ENCODE measurements at places on chromosomes 16 and 17.
A peak's percentile ranks its signal among the peaks of the same experiment; 100 is the strongest.

GRCh38 chr17:9217151-9218056 lies 196.1 kb downstream of the NTN1 start:
- H3K27me3 ChIP-seq: peaks cover 35% of the 10 kb centered on the region
- H3K27ac ChIP-seq: no peak overlapping the region

GRCh38 chr17:28144019-28144418 lies 101.5 kb downstream of the NLK start:
- H3K4me3 ChIP-seq: no peak overlapping the region

GRCh38 chr16:86961171-86961601 lies 356.0 kb downstream of the C16orf95 start:
- no peak for DNase-seq
- H3K4me3 ChIP-seq: no peak overlapping the region
- no peaks in the 10 kb centered on the region for H3K4me1 ChIP-seq
- no peak overlapping the region for H3K27ac ChIP-seq
- no peaks in the 10 kb centered on the region for H3K36me3 ChIP-seq

DNA sequence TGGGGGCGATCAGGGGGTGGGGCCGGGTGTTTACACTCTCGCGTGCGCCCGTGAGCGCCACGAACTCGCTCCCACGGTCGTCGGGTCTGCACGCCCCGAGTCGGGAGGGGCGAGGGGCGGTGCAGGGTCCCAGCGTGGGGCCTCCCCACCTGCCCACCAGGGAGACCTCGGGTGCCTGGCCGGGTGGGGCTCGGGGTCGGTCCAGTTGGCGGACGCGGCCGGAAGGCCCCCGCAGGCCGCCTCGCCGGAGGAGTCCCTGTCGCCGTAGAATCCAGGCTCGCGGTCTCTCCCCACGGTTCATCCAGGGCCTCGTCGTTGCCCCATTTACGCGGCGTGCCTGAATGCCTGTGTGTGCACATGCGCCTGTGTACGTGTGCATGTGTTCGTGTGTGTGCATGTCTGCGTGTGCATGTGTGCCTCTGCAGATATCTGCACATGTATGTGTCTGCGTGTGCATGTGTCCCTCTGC lies 510 bp upstream of the RAB40B start:
- peaks cover 14% of the 10 kb centered on the region for H3K4me1 ChIP-seq
- H3K27ac ChIP-seq: no peak overlapping the region
- peak overlapping the region; percentile 80 for H3K4me3 ChIP-seq
- no peaks in the 10 kb centered on the region for H3K27me3 ChIP-seq
- DNase-seq: no peak

DNA sequence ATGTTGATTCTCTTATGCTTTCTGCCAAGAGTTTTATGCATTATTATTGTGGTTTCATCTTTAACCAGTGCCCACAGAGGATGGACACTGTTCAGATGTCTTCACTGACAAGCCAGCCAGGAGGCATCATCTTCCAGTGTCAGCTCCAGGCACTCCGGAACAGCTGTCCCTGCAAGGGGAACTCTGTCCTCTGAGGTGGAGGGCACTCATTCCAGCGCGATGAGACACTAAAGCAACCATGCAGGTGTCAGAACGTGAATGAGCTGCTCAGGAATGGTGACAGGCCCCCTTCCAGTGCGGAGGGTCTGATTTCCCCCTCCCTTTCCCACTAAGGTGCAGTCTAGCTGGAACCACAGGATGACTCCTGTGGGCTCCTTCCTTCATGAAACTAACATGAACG lies 117.5 kb downstream of the NOG start:
- no peak overlapping the region for H3K27ac ChIP-seq
- H3K27me3 ChIP-seq: peaks cover 6% of the 10 kb centered on the region
- no peaks in the 10 kb centered on the region for H3K36me3 ChIP-seq
- H3K4me1 ChIP-seq: no peaks in the 10 kb centered on the region

DNA sequence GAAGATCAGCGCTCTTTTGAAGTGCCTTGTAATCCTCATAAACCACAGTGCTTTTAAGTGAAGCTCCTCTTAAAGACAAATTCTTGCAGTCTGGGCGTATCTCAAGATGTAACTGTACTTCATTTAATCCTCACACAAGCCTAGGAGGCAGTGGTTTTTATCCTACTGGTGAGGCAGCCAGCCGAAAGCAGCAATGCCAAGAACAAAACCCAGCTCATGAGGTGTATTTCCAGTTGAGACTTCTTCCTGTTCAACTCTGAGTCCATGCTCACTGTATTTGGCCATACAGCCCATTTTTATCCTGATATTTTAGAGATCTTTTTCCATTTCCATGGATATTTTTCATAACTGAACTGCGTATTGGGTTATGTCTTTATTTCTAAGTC lies 13.7 kb downstream of the CTRB2 start:
- peaks cover 50% of the 10 kb centered on the region for H3K27me3 ChIP-seq
- no peak overlapping the region for H3K27ac ChIP-seq
- H3K4me3 ChIP-seq: no peak overlapping the region
- no peak for DNase-seq

GRCh38 chr16:85308611-85309540 lies 196.6 kb upstream of the CIBAR2 start:
- H3K4me3 ChIP-seq: no peak overlapping the region
- H3K4me1 ChIP-seq: peaks cover 14% of the 10 kb centered on the region
- no peak overlapping the region for H3K27ac ChIP-seq
- peaks cover 29% of the 10 kb centered on the region for H3K27me3 ChIP-seq

GRCh38 chr17:69828087-69828486 lies 246.9 kb upstream of the KCNJ16 start:
- H3K36me3 ChIP-seq: no peaks in the 10 kb centered on the region
- H3K4me1 ChIP-seq: no peaks in the 10 kb centered on the region
- DNase-seq: no peak
- H3K4me3 ChIP-seq: no peak overlapping the region

- peaks cover 7% of the 10 kb centered on the region for H3K36me3 ChIP-seq
- no peaks in the 10 kb centered on the region for H3K4me1 ChIP-seq
- no peak overlapping the region for H3K4me3 ChIP-seq
- H3K27ac ChIP-seq: no peak overlapping the region
- no peaks in the 10 kb centered on the region for H3K27me3 ChIP-seq
Measured at GRCh38 chr17:15490634-15491261, 23.3 kb upstream of the CDRT4 start.

GRCh38 chr17:69574257-69575197 lies 160.0 kb downstream of the MAP2K6 start:
- H3K27me3 ChIP-seq: peaks cover 32% of the 10 kb centered on the region
- DNase-seq: no peak
- no peaks in the 10 kb centered on the region for H3K36me3 ChIP-seq
- H3K4me1 ChIP-seq: peaks cover under 1% of the 10 kb centered on the region
- no peak overlapping the region for H3K27ac ChIP-seq

DNA sequence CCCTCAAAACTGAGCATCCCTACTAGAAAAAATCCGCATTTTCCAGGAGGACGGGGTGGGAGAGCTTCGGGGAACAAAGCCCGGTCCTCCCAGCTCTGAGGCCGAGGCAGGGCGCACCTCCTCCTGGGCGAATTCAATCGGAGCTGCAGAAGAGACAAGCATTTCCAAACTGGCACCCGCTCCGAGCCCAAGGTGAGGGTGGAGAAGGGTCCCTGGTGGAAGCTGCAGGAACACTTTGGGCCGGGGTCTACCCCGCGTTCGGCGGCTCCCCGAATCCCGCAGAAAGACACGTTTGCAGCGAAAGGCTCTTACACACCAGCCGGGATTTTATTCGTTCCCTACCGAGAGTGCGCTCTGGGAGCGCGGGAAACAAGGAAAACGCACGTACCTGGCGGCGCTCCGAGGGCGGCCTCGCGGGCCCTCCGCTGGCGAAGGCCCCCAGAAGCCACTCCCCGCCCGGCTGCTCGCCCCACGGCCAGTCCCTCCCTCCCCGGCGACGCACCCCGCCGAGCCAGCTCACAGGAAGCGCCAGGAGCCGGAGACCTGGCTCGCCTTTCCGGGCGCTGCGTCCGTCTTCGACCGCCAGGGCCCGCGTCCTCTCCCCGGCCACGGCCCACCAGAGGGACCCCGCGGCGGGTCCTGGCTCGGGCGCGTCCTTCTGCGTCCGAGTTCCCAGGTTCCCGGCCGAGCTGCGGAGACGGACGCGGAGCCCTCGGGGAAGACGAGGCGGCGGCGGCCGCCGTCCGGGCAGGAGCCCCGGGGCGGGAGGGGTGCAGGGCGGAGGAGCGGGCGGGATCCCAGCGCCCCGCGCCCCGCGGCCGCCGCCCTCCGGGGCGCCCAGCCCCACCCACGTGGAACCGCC lies 49.8 kb upstream of the BAHCC1 start:
- H3K36me3 ChIP-seq: peaks cover 6% of the 10 kb centered on the region
- H3K27me3 ChIP-seq: peaks cover 40% of the 10 kb centered on the region
- peaks cover 15% of the 10 kb centered on the region for H3K4me1 ChIP-seq
- DNase-seq: no peak
- H3K4me3 ChIP-seq: peak overlapping the region; percentile 74

GRCh38 chr17:42453439-42453838 lies 5.2 kb upstream of the ATP6V0A1 start:
- no peak for DNase-seq
- no peak overlapping the region for H3K27ac ChIP-seq
- H3K27me3 ChIP-seq: peaks cover 11% of the 10 kb centered on the region
- no peak overlapping the region for H3K4me3 ChIP-seq
- peaks cover 22% of the 10 kb centered on the region for H3K4me1 ChIP-seq
- peaks cover 2% of the 10 kb centered on the region for H3K36me3 ChIP-seq

GRCh38 chr17:56997313-56997712 lies 19.4 kb downstream of the SCPEP1 start:
- no peak overlapping the region for H3K4me3 ChIP-seq
- DNase-seq: no peak
- H3K27me3 ChIP-seq: no peaks in the 10 kb centered on the region
- H3K36me3 ChIP-seq: peaks cover 6% of the 10 kb centered on the region
- H3K4me1 ChIP-seq: no peaks in the 10 kb centered on the region

- peaks cover 54% of the 10 kb centered on the region for H3K27me3 ChIP-seq
- no peaks in the 10 kb centered on the region for H3K4me1 ChIP-seq
- no peak overlapping the region for H3K27ac ChIP-seq
- DNase-seq: no peak
- H3K36me3 ChIP-seq: no peaks in the 10 kb centered on the region
Measured at GRCh38 chr16:81975637-81976036, 35.6 kb downstream of the SDR42E1 start.

DNA sequence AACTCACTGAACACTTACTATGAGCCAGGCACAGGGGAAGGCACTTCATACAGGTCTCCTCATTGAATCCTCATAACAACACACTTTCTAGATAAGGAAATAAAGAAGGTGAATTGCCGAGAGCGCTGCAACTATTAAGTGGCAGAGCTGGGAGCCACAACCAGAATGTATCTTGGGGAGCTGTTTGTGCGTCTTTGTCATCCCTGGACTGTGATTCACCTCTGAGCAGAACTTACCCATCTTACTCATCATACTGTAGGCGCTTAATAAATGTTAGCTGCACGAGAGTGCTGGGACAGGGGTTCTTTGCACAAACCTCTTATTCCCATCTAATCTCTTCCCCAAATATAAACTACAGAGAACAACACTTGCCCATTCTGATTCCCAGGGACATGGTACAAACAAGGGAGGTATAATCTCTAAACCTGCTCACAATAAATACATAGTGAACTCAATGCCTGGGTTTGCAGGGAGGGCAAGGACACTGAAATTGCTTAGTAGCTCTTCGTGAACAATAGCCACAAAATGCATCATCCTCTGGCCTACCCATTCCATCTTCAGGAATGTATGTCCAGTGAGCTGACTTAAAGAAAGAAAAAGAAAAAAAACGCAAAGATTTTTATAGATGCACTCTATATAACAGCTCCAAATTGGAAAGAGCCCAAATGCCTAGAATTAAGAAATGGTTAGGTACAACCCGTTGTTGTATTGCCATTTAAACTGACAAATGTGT lies 43.0 kb downstream of the MYO18A start:
- H3K4me3 ChIP-seq: peak overlapping the region; percentile 88
- peaks cover 59% of the 10 kb centered on the region for H3K4me1 ChIP-seq
- peak overlapping the region; percentile 46 for H3K27ac ChIP-seq
- H3K27me3 ChIP-seq: no peaks in the 10 kb centered on the region
- no peak for DNase-seq

GRCh38 chr16:4520913-4521312 lies 17.7 kb downstream of the CDIP1 start:
- no peak overlapping the region for H3K4me3 ChIP-seq
- DNase-seq: no peak
- peaks cover 8% of the 10 kb centered on the region for H3K36me3 ChIP-seq
- peak overlapping the region; percentile 70 for H3K27ac ChIP-seq
- peaks cover 12% of the 10 kb centered on the region for H3K4me1 ChIP-seq
- H3K27me3 ChIP-seq: no peaks in the 10 kb centered on the region

DNA sequence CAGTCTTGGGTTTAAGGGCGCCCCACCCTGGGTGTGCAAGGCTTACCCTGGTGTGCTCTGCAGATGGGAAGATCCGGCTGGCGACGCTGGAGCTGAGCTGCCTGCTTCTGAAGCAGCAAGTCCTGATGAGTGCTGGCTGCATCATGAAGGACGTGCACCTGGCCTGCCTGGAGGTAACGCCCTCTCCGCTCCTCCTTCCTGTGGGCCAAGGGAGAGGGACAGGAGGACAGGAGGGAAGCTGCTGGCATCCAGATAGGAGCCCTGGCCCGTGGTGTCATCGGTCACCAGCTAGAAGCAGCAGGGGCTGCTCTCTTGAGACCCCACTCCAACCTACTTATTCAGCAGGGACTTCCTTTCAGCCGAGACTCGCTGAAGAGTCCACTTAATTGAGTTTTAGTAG lies 97.8 kb downstream of the CLEC16A start:
- H3K4me1 ChIP-seq: no peaks in the 10 kb centered on the region
- no peak overlapping the region for H3K4me3 ChIP-seq
- no peak for DNase-seq
- no peaks in the 10 kb centered on the region for H3K27me3 ChIP-seq
- H3K36me3 ChIP-seq: peaks cover 27% of the 10 kb centered on the region
- H3K27ac ChIP-seq: no peak overlapping the region

DNA sequence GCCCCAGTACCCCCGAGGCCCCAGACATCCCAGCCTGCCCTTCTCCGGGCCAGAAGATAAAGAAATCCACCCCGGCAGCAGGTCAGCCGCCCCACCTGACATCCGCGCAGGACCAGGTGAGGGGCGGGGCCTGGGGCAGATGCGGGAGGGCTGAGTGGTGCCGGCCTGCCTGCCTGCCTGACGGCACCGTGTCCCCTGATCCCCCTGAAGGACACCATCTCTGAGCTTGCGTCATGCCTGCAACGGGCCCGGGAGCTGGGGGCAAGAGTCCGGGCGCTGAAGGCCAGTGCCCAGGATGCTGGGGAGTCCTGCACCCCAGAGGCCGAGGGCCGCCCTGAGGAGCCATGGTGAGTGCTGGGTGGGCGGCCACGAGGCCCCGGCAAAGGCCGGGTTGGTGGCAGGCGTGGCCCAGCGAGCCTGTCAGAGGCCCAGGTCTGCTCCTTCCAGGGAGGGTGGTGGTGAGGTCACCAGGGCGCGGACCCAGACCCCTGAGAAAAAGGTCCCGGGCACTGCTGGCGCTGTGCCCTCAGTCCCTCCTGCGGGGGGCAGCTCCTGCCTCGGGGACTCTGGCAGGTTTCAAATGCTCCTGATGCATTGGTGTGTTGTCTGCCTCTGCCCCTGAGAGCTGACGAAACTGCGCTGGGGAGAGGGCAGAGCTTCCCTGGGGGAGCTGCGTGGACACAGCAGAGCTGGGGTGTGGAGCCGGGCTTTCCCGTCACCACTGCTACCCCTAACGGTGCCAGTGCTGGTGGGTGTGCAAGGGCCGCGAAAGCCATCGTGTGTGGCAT lies 1.2 kb downstream of the CDT1 start:
- peaks cover 25% of the 10 kb centered on the region for H3K36me3 ChIP-seq
- peak overlapping the region; percentile 81 for H3K4me3 ChIP-seq
- H3K27me3 ChIP-seq: no peaks in the 10 kb centered on the region
- H3K4me1 ChIP-seq: peaks cover 4% of the 10 kb centered on the region
- peak overlapping the region; percentile 88 for H3K27ac ChIP-seq

GRCh38 chr17:30225112-30225511 lies 10.4 kb downstream of the SLC6A4 start:
- H3K4me3 ChIP-seq: no peak overlapping the region
- H3K27ac ChIP-seq: no peak overlapping the region
- H3K4me1 ChIP-seq: no peaks in the 10 kb centered on the region
- H3K36me3 ChIP-seq: no peaks in the 10 kb centered on the region

Measured in central memory CD8-positive, alpha-beta T cell (primary cell).